ENCODE measurements at places on chromosomes 5 and 9. TPM values are rescaled to one million over a fixed set of nuclear protein-coding genes. Genes with fewer than 3 reads are reported as not detected.

The GDF9 gene
- 0.49 TPM for total RNA-seq

The FUT7 gene
- 0.14 TPM for total RNA-seq

The KIF4B gene
- not detected for total RNA-seq

The RNF14 gene
- total RNA-seq = 36.9 TPM

The GNAQ gene
- 53.3 TPM for total RNA-seq

The ELAVL2 gene
- 26.0 TPM for total RNA-seq

The TAF11L10 gene
- total RNA-seq = not detected

The PCDHGA11 gene
- 1.8 TPM for total RNA-seq

The SPINK4 gene
- not detected for total RNA-seq

The HAPLN1 gene
- total RNA-seq = 1.4 TPM

The PTBP3 gene
- 46.8 TPM for total RNA-seq

The EGR1 gene
- 21.5 TPM for total RNA-seq

The GBGT1 gene
- total RNA-seq = 12.9 TPM

The IL33 gene
- not detected for total RNA-seq

The HNRNPH1 gene
- total RNA-seq = 1,166 TPM

The GDA gene
- 12.3 TPM for total RNA-seq

The EIF4E1B gene
- total RNA-seq = not detected

The DEPDC1B gene
- 60.4 TPM for total RNA-seq

The NTRK2 gene
- total RNA-seq = 20.1 TPM

The REXO4 gene
- 35.4 TPM for total RNA-seq

The TESK1 gene
- total RNA-seq = 42.7 TPM

The PCDHA6 gene
- total RNA-seq = 12.1 TPM

The FLT4 gene
- 15.7 TPM for total RNA-seq

The PCDHB2 gene
- 57.8 TPM for total RNA-seq

The SLC23A1 gene
- not detected for total RNA-seq

The LCN10 gene
- not detected for total RNA-seq
